Left ventricle myocardium inferior (tissue), 1 donor: ENCODE measurements at places on chromosomes 7 and 10.

DNA sequence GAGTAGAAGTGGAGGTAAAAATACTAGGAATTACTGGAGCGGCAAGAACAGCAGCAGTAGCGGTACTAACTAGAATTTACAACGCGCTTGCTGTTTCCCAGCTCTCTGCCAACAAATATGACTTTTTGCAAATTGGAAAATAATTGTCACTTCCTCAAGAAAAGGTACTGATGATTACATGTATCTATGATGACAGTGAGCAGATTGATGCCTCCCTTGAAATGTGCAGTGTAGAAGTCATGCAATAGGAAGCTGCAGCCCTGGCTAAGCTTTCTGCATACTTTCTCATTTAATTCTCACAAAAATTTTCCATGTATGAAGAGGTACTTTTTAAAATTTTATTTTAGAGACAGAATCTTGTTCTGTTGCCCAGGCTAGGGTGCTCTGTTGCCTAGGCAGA lies 49.9 kb downstream of the ANK3 start:
- H3K4me1 ChIP-seq = no peaks in the 10 kb centered on the region
- DNase-seq = no peak
- no peaks in the 10 kb centered on the region for H3K27me3 ChIP-seq
- no peaks in the 10 kb centered on the region for H3K36me3 ChIP-seq

- no peaks in the 10 kb centered on the region for H3K27me3 ChIP-seq
- no peaks in the 10 kb centered on the region for H3K4me1 ChIP-seq
- H3K36me3 ChIP-seq = no peaks in the 10 kb centered on the region
- H3K4me3 ChIP-seq = no peak overlapping the region
- DNase-seq = no peak
- H3K27ac ChIP-seq = no peak overlapping the region
These were observed 103.2 kb downstream of the NPSR1 start for GRCh38 chr7:34761206-34761605.

DNA sequence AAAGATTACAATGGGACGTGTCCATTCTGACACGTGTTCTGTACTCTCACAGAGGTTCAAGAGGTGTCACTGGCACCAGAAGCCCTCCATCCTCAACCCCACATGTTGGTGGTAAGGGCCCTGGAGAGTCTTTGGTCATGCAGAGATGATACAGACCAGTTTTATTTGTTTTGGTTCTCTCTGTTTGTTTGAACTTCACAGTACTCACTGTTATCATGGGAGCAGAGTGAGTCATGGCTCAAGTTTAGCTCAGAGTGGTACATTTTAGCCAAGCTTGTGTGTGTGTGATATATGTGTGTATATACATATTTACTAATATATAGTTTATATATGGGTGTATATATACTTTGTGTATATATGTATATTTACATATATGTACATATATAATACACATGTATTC lies 935.6 kb downstream of the GRID1 start:
- no peak overlapping the region for H3K4me3 ChIP-seq
- peaks cover 4% of the 10 kb centered on the region for H3K27me3 ChIP-seq
- no peaks in the 10 kb centered on the region for H3K36me3 ChIP-seq

GRCh38 chr10:34699904-34700517 lies 115.1 kb downstream of the PARD3 start:
- no peak overlapping the region for H3K4me3 ChIP-seq
- no peaks in the 10 kb centered on the region for H3K27me3 ChIP-seq
- no peak overlapping the region for H3K27ac ChIP-seq
- H3K36me3 ChIP-seq = no peaks in the 10 kb centered on the region

DNA sequence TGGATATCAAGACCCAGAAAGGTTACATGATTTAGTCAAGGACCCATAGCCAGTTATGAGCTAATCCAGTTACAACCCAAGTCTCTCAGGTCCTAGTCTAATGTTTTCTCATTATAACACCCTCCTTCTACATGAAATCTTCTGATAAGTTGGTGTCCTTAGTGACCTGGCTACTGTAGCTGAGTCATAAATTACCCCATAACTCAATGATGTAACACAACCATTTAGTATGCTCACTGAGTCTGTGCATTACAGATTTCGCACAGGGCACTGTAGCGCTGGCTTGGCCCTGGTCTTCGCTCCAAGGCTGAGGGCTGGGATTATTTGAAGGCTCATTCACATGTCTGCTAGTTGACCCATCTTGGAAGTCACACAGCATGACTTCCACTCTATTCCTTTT lies 36.0 kb upstream of the GLCCI1 start:
- no peak overlapping the region for H3K4me3 ChIP-seq
- no peaks in the 10 kb centered on the region for H3K36me3 ChIP-seq
- no peaks in the 10 kb centered on the region for H3K4me1 ChIP-seq
- no peak for DNase-seq
- H3K27ac ChIP-seq = no peak overlapping the region

GRCh38 chr10:63430091-63430998 lies 35.4 kb downstream of the JMJD1C start:
- no peak overlapping the region for H3K4me3 ChIP-seq
- DNase-seq = no peak
- peaks cover 86% of the 10 kb centered on the region for H3K4me1 ChIP-seq

DNA sequence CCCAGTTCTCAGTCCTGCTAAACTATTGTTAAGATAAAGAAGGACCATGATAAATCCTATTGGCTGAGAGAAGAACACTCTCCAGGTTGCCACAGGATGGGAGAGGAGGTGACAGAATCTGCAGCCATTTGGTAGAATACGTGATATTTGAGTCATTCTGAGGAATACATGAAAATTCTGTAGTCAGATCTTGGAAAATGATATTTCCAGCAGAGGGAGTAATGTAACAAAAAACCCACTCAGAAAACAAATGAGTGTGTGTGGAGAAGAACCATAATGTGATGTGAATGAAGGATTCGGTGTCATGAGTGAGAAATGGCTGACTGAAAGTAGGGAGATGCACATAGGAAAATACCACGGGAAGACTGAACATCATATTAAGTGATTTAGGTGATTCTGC lies 128.5 kb upstream of the PFKP start:
- H3K4me3 ChIP-seq = no peak overlapping the region
- H3K27ac ChIP-seq = no peak overlapping the region
- H3K36me3 ChIP-seq = no peaks in the 10 kb centered on the region
- peaks cover 90% of the 10 kb centered on the region for H3K27me3 ChIP-seq
